Stimulated activated CD4-positive, alpha-beta T cell treated with anti-CD3 and anti-CD28 coated beads, Interleukin-1b, Interleukin-23, amount 100 ng/mL, for 48 hours (primary cell): ENCODE measurements at places on chromosomes 7 and 10.
A peak's percentile ranks its signal among the peaks of the same experiment; 100 is the strongest.

DNA sequence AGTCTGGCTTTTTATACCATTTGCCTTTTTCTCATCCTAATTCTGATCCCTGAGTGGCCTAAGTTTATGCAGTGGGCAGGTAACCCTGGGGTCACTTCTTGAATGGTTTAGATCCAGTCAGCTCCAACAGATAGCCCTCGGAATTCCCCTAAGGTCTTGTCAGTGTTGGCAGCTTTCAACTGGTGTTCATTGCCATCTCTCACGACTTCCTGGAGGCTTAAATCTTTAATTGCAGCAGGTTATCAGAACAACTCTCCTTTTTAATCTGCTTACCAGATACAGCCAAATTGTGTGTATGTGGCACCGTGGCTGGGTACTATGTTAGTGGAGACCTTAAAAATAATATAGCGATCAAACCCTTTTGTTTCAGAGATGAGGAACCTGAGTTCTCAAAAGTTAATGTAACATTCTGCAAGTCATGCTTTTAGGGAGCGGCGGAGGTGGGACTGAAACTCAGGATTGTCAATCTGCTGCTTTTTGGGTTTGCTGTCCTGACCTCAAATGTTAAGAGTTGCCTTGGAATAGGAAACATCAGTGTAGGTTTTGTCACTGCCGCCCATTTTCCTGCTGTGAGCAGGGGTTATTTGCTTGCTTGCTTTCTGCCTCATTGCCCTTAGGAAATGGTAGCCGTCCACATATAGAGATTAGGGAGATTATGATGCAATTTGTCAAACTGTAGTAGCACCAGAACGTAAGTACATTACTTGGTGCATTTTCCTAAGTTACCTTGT lies 818 bp downstream of the DLD start:
- no peak for DNase-seq

GRCh38 chr10:93065675-93066543 lies 5.3 kb downstream of the CYP26C1 start:
- DNase-seq, result no peak

DNA sequence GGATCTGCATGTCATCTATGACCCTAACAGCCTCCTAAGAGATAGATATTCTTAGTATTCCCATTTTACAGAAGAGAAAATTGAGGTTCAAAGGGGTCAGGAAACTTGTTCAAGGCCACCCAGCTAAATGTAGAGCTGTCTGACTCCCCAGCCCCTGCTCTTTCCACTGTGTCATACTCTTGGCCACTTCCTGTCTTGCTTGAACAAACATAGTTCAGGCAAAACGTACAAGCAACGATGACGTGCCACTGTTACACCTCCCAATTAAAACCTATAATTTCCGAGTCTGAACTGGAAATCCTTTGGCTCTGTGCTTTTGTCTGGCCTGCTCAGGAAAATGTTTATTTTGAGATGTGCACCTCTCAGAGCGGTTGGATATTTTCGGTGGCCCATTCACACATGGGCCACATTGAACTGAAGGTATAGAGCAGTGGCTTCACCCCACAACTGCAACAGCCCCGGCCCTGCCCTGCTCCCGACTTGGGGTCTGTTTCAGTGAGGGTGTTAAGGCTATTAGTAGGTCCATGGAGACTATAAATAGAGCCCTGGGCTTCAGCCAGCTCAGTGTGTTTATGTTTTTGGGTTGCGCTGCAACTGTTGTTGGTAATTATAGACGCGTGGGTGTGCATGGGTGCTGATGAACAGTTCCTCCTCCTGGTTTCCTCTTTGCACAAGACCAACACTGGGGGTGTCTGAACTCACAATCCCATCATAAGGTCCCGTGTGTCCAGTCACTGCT lies 172.3 kb upstream of the ADO start:
- peak; percentile 44 for DNase-seq

DNA sequence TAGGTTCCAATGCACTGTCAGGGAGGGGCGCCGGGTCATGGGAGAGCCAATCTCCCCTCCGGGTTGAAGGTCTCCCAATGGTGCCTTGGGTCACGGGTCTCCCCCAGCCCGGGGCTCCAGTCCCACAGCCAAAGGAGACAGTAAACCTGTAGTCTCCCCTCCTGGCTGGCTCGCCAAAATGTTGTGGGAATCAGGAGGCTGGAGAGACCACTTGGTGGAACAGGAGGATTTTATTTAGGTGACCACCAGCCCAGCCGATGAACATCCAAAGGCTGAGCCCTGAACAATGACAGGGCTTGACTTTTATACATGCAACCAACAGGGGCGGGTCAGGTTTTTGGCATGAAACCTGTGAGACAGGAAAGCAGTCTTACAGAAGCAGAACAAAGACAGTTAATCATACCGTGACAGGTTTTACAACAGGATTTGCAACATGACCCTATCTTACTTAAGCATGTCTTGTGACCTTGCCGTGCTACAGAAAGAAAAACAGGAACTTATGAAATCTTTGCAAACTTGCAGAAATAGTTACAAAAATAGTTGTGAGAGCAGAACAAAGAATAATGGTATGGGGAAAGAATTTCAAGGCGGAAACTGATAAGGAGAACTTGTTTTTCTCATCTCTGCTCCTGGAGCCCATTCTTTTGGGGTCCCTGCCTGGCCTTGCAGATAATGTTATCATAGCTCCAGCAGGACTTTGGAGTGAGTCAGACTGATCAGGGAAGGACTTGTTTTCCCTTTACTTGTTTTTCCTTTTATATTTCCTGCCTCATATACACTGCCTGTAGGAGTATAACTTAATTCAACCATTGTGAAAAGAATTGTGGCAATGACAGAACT lies 7.1 kb downstream of the ERV3-1 start:
- DNase-seq, result no peak

DNA sequence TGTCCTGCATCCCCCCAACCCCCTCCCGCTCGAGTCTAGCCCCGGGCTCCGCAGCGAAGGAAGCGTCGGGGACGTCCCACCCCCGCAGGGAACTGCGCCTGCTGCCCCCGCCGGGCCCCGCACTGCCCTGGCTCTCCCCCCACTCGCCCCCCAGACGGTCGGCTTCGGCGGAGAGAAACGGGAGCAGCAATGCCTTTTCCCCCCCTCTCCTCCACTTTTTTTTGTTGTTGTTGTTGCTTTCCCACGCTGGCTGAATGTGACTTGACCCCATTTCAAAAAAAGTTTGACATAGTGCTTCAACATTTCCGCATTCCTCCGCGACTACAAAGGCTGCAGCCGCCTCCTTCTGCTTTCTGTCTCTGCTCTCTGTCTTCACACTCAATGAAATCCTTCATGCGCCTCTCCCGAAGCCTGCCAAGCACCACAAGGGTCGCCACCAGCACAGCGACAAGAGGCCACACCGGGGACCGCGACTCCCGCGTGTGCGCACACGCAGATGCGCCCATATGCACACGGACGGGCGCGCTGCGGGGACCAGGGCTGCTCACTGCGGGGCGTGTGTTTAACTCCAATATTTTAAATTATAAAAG lies 1.0 kb downstream of the CDK6 start:
- DNase-seq, result peak; percentile 53

DNA sequence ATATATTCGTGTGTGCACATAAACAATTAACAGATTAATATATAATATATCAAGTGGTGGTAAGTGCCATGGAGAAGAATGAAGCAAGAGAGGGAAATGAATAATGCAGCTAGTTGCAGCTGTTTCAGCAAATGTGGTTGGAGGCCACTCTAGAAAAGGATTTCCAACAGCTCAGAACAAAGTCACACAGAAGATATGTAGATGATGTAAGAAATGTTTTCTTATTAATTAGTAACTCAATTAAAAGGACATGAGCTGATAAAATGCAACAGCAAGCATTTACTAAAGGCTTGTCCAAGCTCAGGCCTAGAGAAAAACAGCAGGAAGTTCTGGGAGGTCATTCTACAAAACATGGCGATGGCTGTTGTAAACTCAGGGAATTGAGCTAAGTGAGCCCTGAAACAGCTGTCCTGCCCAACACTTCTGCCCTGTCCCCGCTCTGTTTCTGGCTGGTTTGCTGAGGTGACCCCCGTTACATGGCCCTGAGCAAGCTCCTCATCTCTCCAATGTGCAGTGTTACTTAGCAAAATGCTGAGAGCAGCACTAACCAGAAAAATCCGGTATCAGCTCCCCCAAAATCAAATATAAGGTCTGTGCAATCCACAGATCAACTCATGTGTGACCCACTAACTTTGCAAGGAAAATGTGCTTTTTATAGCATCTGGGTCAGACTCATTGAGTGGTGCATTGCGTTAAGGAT lies 23.4 kb upstream of the C10orf67 start:
- no peak for DNase-seq

DNA sequence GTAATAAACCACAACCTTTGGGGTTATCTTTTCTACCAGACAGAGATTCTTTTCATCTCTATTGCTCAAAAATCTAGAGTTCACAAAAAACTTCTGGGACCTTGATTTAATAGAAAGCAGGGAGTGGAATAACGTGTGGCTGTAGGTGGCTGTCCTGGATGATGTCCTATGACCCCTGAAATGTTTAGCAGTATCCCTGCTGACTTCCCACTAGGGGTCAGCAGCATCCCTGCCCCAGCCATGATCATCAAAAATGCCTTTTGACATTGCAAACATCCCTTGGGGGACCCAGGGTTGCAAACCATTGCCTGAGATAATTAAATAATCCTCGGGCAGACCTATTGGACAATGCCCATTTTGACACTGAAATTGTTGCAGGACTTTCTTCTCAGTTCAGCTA lies 177.1 kb downstream of the USP6NL start:
- no peak for DNase-seq

GRCh38 chr10:6928586-6928985 lies 348.5 kb upstream of the PRKCQ start:
- DNase-seq, result no peak

DNA sequence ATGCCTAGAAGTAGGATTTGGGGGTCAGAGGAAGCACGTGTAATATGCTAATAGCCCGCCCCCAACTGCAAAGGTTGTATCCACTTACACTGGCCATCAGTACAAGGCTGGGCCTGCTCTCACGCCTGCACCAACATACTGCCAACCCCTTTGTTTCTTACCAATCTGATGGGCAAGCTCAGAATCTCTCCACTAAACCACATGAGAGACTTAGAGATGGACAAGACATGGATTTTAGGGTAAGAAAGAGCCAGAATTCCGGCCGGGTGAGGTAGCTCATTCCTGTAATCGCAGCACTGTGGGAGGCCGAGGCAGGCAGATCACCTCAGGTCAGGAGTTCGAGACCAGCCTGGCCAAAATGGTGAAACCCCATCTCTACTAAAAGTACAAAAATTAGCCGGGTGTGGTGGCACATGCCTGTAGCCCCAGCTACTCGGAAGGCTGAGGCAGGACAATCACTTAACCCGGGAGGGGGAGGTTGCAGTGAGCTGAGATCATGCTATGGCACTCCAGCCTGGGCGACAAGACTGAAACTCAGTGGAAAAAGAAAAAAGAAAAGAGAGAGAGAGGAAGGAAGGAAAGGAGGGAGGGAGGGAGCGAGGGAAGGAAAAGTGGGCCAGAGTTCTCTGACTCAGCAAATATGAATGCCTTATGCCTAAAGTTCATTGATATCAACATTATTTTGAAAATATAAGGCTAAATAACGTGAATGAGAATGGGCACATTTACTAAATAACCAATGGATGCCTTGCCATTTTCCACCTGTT lies 162.2 kb downstream of the SLIT1 start:
- no peak for DNase-seq

DNA sequence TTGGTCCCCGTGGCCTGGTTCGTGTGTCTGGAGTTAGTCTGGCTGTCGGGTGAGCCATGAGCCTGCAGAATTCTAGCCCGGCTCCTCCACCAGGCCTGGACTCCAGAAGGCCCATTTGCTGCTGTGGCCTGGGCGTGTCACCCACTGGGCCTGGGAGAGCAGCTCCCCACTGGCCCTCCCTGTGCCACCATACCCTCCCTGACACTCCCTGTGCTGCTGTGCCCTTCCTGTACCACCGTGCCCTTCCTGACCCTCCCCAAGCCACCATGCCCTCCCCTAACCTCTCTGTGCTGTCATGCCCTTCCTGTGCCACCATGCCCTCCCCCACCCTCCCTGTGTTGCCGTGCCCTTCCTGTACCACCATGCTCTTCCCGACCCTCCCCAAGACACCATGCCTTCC lies 39.1 kb upstream of the DIP2C start:
- DNase-seq, result no peak

GRCh38 chr10:88541116-88541626 lies 41.9 kb downstream of the RNLS start:
- no peak for DNase-seq

- no peak for DNase-seq
These were observed 183.4 kb upstream of the KAT6B start for GRCh38 chr10:74642901-74643595.

DNA sequence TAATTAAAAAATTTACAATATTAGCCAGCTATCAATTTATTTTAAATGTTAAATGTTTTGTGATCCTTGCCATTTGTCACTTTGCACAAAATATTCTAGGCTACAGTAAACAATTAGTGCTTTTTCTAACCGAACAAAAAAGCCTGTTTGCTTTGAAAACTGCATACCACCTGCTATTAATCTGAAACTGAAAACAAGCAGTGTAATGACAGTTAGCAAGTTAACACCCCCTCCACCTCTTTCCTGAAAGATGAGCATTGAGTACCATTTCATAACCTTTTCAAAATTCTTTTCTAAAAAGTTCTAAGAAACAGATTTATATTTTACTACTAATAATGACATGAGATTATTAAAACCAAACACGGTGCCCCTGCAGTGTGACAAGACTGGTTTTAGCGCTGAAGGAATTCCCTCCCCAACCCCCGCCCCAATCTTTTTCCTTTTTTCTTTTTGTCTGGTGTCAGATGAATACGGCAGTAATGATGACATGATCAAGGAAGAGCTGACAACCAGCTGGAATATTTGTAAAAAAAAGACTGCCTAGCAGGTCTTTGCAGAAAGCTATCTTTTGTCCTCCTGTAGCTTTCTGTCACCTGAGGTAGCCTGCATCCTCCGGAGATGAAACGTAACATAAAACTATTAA lies 175.6 kb downstream of the CHCHD3 start:
- no peak for DNase-seq

- no peak for DNase-seq
These were observed 48.9 kb downstream of the RNLS start for GRCh38 chr10:88534072-88534665.

GRCh38 chr7:47625861-47626715 lies 44.2 kb upstream of the TNS3 start:
- no peak for DNase-seq

GRCh38 chr10:69728335-69728870 lies 73.3 kb upstream of the COL13A1 start:
- no peak for DNase-seq

- no peak for DNase-seq
These were observed 127.0 kb upstream of the PPIF start for GRCh38 chr10:79220307-79220706.

- no peak for DNase-seq
These were observed 216.2 kb downstream of the AUTS2 start for GRCh38 chr7:69814421-69814962.

- no peak for DNase-seq
These were observed 6.5 kb upstream of the RBM20 start for GRCh38 chr10:110637558-110638053.
